ENCODE measurements at places on chromosomes 16 and 17.

DNA sequence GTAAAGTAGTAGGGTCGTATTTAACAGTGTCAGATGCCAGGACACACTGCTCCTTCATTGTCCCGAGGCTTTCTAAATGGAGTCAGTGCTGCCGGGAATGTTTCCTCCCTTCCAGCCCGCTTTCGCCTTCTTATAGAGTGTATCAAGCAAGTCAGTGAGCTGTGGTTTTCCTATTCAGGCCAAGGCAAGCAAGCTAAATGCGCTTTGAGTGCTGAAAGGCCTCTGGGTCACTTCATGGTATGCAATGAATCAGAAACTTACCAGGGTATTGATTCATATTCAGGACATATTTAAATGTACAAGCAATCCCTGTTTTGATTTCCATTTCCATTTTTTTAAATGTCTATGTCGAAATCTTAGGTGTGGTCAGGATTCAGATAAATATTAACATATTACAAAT lies 327.9 kb upstream of the SOX9 start:
- DNase-seq = no peak

DNA sequence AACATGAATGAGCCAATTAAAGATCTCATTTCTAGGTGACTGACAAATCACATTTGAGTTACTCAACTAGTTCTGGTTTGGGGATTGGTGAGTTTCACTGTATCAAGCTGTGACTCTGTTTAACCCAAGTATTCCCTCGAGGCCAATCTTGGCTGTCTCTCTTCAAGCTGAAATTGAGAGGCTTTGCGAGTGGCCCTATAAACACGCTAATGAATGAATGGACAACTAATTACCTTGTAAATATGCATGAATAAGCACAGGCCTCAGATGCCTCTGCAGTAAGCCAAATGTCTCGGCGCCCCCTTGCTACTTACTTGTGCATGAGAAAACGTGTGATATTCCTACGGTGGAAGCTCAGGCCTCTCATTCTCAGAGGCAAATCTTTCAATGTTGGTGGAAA lies 450.3 kb upstream of the PSMD7 start:
- DNase-seq = no peak

GRCh38 chr17:12806630-12807029 lies 17.3 kb downstream of the ARHGAP44 start:
- no peak for DNase-seq

- DNase-seq = no peak
Measured at GRCh38 chr17:46892192-46892703, 30.7 kb upstream of the GOSR2 start.

DNA sequence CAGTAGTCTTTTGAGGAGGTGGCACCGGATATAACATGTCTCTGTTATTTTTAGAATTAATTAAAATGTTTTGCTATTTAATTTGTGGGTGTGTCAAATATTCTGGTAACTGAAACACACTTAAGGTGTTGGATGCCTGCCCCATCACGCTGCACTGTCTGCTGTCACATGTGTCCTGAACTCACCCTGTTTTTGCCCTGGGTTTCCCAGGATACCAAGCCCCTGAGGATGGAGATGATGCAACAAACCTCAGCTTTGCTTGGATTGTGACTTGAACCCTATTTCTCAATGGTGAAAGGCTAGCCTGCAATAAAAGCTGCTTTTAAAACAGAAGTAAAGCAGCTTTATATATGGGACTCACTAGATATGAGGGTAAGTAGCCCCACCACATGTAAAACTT lies 11.5 kb upstream of the DUSP14 start:
- DNase-seq = no peak

- DNase-seq = no peak
Measured at GRCh38 chr17:75695141-75695829, 26.0 kb upstream of the ITGB4 start.

- DNase-seq = no peak
Measured at GRCh38 chr17:6162216-6162615, 92.0 kb downstream of the WSCD1 start.

- no peak for DNase-seq
Measured at GRCh38 chr16:28858421-28858820, 5.2 kb upstream of the SH2B1 start.

DNA sequence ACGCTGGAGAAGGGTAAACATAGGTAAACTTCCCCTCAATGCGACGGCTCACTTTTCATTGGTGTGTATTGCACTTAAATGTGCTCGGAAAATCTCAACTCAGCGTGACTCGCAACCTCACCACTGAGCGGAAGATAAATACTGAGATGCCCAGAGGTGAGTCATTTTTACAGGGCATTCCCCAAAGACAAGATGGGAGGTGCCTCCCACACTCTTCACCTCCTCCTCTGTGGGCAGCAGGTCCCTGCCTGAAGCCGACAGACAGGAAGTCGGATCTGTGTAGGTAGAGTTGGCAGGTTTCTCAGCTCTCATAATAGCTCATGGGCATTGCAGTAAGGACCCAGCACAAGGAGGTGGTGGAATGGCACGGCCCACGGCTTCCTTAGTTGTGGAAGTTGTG lies 274.6 kb upstream of the HSBP1 start:
- no peak for DNase-seq

GRCh38 chr16:6771956-6772355 lies 560.7 kb upstream of the RBFOX1 start:
- DNase-seq = no peak

DNA sequence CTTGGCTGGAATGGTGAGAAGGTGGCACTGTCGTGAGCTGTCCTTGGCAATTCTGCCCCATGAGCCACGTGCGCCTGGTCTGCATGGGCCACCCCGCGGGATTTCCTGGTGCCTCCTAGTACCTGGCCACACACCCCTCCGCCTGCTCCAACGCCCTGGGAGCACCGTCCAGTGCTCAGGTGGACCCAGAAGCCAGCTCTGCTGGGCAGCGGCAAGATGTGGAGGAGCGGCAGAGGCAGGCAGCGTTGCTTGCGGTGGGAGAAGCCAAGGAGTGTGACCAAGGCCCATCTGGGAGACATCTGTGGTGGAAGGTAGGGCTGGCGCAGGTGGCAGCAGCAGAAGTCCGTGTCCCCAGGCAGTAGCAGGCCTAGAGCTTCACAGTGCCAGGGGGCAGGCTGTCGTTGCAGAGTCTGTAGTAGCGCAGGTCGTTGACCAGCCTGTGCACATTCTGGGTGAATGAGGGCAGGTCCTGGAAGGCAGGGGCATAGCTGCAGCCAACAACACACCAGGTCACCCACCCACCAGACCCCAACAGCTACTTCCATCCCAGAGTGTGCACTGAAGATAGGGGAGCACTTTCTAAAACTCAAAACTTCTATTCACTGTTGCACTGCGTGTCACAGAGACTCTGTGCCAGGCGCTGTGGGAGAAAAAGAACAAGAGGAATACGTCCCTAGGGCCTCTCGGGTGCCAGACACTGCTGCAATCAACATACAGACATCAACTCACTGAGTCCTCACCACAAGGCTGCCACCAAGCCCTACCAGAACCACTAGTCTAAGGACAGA lies 34.9 kb upstream of the GSG1L start:
- DNase-seq = no peak

DNA sequence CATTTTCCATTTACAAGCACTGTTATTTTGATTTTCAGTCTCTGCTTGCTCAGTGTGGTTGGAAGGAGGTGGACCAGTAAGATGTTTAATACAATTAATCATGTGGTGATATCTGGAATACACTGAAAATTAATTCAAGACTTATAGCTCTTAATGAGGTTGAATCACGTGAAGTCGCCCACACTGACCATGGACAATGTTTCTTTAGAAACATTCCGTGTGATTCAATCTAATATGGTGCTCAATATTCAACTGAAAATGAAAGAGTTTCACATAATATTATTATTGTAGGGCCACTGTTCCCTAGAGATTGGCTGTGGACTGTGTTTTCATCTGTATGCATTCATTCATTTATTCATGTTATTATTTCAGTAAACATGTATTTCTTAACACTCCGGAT lies 45.2 kb upstream of the MAF start:
- no peak for DNase-seq

DNA sequence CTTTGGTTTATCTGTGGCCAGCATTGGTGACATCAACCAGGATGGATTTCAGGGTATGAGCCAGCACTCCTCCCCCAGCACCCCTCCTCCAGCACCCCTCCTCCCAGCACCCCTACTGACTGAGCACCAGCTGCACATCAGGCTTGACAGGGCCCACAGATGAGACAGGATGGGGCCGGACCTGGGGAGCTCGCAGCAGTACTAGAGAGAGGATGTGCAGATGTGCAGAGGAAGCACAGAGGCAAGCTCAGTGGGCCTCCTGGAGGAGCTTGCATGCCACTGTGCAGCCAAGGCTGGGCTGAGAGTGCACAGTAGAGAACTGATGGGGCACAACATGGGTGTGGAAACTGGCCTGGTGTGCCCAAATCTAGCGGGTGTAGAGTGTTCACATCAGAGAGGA lies 16.2 kb downstream of the ITGA3 start:
- DNase-seq = no peak

- DNase-seq = no peak
Measured at GRCh38 chr17:73976676-73977521, 226.6 kb upstream of the RPL38 start.

DNA sequence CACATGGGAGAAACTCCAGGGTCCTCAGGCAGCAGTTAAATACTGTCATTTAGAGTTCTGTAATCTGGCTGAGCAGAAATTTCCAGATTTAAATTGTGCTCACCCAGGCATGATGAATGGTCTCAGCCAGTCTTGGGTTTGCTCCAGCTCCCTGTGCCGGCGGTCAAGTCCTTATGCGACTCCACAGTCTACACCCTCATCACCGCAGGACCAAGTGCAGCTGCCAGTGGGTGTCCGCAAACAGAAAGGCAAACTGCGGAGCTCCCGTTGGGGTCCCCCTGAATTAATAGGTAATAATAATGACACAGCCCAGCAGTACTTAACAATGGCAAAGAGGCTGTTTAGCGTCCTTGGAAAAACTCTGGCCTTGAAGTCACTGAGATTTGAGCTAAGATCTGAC lies 3.9 kb upstream of the CACNG4 start:
- DNase-seq = no peak

- DNase-seq = no peak
Measured at GRCh38 chr17:58420827-58421226, 3.5 kb upstream of the RNF43 start.

GRCh38 chr17:9517396-9517795 lies 58.2 kb downstream of the STX8 start:
- no peak for DNase-seq

GRCh38 chr16:28820016-28820415 lies 2.8 kb upstream of the ATXN2L start:
- no peak for DNase-seq

DNA sequence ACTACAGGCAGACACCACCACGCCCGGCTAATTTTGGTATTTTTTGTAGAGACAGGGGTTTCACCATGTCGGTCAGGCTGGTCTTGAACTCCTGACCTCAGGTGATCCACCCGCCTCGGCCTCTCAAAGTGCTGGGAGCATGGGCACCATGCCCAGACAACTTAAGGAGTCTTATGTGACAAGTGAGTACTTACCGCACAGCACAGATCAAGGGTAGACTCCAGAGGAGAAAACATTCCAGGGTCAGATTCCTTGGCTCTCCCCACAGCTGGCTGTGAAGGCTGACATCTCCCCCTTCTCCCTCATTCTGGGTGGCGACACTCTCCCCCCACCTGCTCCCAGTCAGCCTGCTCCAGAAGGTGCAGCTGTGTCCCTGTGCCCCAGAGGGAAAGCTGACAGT lies 10.6 kb downstream of the ZSCAN10 start:
- DNase-seq = no peak

GRCh38 chr16:77744141-77744540 lies 21.8 kb downstream of the NUDT7 start:
- DNase-seq = no peak

- no peak for DNase-seq
Measured at GRCh38 chr16:10806698-10807097, 11.9 kb downstream of the TVP23A start.

DNA sequence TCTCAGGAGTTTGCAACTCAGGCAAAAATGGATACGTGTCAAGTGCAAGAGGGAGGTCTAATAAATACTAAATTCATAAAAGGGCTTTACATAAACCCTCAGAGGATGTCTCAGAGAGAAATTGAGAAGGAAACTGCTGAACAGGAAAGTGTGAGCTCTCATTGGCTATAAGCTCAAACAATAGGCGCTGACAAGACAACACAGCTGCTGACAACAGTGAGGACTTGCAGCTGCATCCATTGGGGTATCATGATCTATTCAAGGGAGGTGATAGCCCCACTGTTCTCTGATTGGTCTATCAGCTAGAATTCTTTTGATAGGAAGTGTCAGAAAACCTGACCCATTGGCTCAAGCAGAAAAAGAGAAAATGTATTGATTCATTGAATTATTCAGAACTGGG lies 187.2 kb downstream of the CBLN1 start:
- no peak for DNase-seq

DNA sequence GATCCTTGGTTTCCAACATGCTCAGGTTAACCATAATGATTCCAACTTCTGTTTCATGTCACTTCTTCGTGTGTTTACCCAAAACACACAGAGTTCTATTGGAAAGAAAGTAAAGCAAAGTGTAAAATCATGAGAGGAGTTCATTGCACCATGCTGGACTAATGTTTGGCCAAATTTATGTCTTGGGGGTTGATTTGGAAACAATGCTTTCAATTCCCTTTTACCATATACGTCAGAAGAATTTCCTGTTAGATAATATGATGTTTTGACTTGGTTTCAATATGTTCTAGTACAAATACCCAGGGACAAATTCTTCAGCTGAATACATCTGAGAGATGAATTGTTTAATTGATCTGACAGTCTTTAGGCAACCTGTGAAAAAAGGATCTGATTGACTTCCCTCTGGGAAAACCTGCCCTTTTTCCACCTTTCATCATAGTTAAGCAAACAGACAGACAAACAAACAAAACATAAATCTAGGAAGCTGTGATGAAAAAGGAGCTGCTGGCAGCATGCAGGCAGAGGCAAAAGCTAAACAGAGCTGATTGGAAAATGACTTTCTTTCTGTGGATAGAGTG lies 26.0 kb upstream of the MPHOSPH6 start:
- DNase-seq = no peak

GRCh38 chr17:6913608-6914443 lies 82.0 kb upstream of the ALOX12 start:
- peak; percentile 73 for DNase-seq

DNA sequence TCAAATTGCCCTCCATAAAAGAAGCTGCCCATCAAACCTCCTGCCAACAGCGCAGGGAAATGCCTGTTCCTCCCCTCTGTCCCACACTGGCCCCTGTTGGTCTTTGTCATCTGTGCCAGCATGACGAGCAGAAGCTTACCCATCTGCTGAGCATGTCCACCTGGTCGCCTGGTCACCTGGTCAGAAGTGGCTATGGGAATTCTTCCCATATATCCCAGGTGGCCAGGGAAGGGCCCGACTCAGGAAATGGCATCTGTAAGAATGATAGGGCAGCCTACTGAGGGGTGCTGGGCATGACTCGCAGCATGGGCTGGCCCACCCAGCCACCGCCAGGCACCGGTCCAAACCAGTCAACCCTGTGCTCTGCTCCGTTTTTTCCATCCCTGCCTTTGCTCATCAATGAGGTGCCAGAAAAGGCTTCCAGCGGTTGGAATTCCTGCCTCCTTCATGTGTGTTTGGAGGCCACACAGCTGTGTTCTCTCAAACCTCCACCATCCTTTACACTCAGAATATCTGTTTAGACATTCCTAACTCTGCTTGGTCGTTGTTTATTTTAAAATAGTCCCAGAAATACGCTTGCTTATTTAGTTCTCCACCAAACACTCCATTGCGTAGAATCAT lies 145.2 kb downstream of the CLEC16A start:
- no peak for DNase-seq

- no peak for DNase-seq
Measured at GRCh38 chr17:58432806-58433573, 15.7 kb upstream of the RNF43 start.
